ENCODE measurements at places on chromosomes 6 and 20.

DNA sequence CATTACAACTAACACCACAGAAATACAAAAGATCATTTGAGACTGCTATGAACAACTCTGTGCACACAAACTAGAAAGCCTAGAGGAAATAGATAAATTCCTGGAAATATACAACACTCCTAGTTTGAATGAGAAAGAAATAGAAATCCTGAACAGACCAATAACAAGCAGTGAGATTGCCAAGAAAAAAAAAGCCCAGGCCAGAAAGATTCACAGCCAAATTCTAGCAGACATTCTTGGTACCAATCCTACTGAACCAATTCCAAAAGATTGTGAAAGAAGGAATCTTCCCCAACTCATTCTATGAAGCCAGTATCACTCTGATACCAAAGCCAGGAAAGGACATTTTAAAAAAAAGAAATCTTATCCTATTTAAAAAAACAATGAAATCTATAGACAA, 7.0 kb upstream of the CDK19 start:
- DNase-seq: no peak

GRCh38 chr6:28683945-28684538, 158.4 kb downstream of the GPX5 start:
- no peak for DNase-seq

- no peak for DNase-seq
Measured at GRCh38 chr6:85112540-85112939, 337.3 kb upstream of the NT5E start.

GRCh38 chr6:84455511-84456029, 228.1 kb upstream of the CEP162 start:
- no peak for DNase-seq

- no peak for DNase-seq
Measured at GRCh38 chr20:35821807-35822242, 50.0 kb downstream of the PHF20 start.

DNA sequence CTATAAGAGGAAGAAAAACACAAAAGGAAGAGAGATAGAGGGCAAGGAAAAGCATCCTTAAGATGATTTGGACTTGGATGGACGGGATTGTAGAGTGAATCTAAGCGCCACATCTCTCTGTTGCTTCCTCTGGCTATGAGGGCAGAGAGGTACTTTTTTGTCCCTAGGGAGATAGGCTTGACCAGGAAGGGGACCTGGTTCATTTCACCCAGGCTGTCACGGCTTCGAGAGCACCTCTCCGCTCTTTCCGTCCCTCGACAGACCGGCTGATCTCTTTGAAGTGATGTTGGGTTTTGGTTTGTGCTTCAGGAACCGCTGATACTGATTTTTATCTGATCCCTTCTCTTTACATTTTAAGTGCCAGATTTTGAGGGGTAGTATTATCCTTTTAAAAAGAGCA, 19.6 kb downstream of the NKX2-4 start:
- DNase-seq: no peak

- DNase-seq: no peak
Measured at GRCh38 chr6:51778666-51779065, 308.7 kb downstream of the PKHD1 start.

GRCh38 chr6:164578616-164579015, 730.8 kb downstream of the C6orf118 start:
- DNase-seq: no peak

- DNase-seq: no peak
Measured at GRCh38 chr20:40583205-40583604, 105.8 kb downstream of the MAFB start.
